ENCODE measurements at places on chromosomes 5 and 9.

GRCh38 chr9:108722396-108722795 lies 133.4 kb downstream of the ACTL7B start:
- no peak for DNase-seq

DNA sequence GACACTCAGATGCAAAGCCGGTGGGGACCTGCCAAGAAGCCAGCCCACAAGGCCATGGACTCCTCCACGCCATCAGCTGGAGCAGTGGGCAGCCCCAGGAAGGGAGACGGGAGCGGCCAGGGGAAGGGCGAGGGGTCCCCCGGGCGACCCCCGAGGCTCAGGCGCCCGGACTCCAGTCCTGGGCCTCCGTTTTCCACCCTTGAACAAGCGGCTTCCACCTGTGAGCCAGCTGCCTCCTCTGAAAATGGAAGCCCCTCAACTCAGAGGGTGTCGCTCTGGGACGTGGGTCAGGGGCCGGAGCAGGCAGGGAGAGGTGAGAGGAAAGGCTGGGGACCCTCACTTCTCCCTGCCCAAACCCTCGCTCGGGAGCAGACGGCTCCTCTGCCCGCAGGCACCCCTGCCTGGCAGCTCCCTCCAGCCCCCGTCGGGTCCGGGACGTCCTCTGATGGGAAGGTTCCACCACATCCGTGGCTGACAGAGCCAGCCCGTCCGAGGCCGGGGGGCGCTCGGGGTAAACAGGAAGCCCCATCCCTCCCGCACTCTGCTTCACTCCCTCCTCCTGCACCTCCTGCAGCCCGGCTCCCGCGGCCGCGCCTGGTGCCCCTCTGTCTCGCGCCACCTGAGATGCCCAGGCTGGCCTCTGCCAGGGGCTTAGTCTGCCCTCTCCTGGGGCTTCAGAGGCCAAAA lies 3.7 kb upstream of the EGFL7 start:
- no peak for DNase-seq

DNA sequence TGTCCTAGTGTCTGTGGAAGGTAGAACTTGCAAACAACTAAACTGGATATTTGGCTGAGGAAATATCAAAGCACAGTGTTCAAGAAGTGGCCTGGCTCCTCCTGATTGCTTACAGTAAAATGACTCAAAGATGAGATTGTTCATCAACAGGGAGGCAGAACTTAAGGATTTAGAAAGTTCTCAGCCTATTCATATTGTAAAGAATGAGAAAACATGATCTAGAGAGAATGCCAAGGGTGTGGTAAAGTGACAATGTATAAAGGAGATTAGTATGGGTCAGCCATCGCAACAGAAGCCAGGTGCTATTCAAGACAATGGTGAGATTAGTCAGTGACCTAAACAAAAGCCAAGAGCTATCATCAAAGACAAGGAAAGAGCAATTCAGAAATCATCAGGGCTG lies 372.3 kb downstream of the SPOCK1 start:
- no peak for DNase-seq

DNA sequence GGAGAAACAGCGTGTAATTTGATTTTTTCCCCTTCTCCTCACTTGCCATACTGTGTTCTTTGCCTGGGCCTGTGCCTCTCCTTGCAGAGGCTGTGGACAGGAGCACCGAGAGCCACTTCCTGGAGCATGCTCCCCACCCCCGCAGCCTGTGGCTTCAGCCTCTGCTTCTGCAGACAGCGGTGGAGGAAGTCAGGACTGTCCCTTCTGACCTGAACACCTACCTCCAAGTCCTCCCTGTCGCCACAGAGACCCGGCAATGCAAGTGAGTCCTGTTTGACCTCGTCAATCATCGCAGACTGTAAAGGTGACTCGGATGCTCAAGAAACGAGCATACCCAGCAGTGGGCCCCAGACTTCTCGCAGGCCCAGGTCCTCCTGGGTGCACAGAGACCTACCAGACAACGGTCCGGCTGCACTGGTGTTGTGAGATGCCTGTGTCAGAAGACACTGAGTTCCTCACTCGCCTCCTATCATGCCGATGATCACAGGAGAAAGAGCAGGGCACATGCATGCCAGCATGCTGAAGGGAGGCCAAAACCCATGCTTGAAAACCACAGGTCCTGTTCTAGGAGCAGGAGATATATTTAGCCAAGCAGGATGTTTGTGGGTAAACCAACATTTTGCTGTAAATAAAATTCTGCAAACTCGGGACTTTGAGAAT lies 198.8 kb downstream of the AUH start:
- DNase-seq: no peak

DNA sequence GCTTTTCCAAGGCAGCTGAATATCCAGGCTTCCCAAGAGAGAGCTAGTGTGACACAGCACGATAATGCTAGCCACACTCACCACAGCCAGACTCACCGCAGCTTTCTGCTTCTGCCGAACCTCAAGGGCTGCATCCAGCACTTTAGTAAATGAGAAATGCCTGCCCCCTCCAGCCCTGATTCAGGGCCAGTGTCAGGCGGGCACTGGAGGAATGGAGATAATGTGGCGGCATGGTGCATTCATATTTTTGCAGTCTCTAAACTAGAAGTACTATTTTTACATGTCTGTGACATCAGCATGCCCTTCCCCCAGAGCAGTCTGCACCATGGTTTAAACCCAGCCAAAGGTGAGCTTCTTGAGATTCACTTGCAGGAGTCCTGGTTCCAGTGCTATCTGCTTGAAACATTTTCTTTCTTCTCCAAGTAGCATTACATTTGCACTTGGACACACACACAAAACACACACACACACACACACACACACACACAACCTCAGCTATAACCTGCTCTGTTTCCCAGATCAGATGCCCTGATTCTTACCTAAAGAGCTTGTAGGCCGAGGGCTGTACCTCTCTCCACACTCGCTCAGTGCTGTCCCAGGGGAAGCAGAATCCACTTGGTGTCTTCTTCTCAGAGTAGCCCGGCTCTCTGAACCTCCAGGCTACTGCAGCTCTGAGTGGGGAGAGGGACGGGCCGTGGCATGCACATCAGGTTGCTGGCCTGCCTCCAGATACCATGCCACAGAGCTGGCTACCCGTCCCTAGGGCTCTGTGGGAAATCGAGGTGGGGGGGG lies at the start of gene FGF1:
Gene FGF1, minus strand, starts transcription at position 673 of the 792 bp plus-strand sequence. CDS start 71,963 bp downstream, outside the sequence.
- no peak for DNase-seq

DNA sequence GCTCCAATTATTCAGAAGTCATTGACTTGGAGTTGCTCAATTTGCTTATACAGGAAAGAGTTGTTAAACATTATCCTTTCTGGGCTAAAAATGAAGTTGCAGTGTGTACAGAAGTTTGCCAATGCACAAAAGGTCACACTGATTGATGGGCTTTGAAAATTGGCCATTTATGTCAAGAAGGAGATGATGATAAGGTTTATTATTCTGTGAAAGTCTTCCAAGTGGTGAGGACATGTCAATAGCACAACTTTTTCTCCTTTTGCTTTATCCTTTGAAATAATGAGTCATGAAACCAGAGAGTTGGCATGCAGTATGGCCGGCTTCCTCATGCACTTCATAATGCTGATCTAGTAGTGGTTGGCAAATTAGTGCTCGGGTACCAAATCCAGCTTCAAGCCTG lies 848.5 kb upstream of the WWC1 start:
- no peak for DNase-seq

GRCh38 chr9:3732077-3733038 lies 206.6 kb upstream of the RFX3 start:
- DNase-seq: no peak

DNA sequence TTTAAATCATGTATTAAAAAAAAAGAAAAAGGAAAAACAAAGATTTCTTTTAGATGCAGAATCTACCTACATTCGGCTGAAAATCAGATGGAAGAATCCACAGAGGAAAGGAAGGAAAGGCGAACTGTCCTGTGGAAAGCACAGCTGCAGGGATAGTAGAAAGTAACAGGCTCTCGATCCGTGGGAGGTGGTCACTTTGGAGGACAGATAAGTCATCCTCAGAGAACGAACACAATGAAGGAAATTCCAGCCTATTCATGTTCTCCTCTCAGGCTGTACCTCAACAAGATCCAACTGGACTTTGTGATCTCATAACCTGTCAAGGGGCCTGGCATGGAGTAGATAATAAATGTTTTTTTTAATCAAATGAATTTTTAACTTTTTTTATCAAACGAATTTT lies 72.8 kb downstream of the NR6A1 start:
- no peak for DNase-seq

All from stimulated activated CD8-positive, alpha-beta memory T cell treated with anti-CD3 and anti-CD28 coated beads, Interleukin-15, amount 100 ng/mL, for 1 hour (primary cell).